ENCODE measurements at places on chromosomes 1 and 21. TPM values are rescaled to one million over a fixed set of nuclear protein-coding genes. Genes with fewer than 3 reads are reported as not detected.

Gene RGS18
- 0.36 TPM for total RNA-seq

Gene GIPC2
- total RNA-seq = 0.36 TPM

Gene HAX1
- 149 TPM for total RNA-seq

Gene KCNH1
- 41.3 TPM for total RNA-seq

Gene RUNX3
- total RNA-seq = 1.8 TPM

Gene ADAMTS5
- 39.1 TPM for total RNA-seq

Gene SH3D21
- total RNA-seq = 1.8 TPM

Gene FCAMR
- not detected for total RNA-seq

Gene PPFIA4
- 8.0 TPM for total RNA-seq

Gene ACTL8
- not detected for total RNA-seq

Gene TMEM125
- not detected for total RNA-seq

- peak; percentile 98 for DNase-seq
These were observed 42.3 kb upstream of the NFASC start for GRCh38 chr1:204828352-204828850.

- no peak for DNase-seq
These were observed 528.9 kb downstream of the OMA1 start for GRCh38 chr1:58017641-58018040.

DNA sequence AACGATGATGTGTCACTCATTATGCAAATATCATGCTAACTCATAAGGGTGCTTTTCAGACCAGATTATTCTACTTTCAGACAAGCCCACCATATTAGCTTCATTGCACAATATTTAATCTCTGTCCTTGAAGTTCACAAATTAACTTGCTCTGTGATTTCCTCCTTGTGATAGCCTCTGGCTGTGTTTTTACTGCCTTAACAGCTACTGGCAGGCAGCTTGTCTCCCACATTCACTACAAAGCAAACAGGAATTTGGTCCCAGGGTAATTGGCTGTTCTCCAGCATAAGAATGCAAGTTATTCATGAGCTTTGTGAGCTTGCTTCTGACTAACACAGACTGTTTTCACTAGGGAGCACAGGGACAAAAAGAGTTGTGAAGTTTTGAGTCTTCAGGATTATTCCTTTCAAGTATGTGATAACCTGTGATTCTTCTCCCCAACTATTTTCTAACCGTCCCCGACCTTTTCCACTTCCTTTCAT is 87.9 kb upstream of the HMCN1 start:
- peak; percentile 92 for DNase-seq

- DNase-seq = peak; percentile 68
These were observed 6.1 kb downstream of the TFF3 start for GRCh38 chr21:42308914-42309752.

DNA sequence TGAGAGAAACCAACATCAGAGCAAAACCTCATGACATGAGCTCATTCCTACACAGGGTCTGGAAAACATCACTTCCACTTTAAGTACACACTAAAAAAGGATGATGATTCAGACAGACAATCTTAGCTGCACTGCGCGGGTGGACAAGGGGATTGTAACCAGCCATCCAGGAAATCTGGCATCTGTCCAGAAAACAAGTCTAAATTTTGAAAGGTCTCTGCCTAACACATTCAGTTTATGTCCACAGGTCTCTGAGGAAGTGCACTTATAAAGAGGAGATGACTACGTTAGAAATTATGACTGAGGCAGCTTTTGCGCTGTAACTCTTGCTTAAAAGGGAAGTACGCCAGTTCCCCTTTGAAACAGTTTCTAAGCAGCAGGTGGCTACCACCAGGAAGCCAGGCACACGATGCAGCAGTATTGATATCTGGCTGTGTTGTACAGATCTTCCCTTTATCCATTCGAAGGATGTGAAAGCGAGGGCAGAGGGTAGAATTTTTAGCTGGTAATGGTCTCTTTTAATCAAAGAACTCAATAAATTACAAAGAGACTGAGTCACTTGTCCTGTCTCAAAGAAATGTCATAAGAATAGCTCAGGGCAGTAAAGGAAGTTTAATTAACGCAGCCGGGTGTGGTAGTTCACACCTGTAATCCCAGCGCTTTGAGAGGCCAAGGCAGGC is 128.0 kb downstream of the SETD4 start:
- peak; percentile 77 for DNase-seq

GRCh38 chr1:5973771-5974170 is 18.5 kb downstream of the NPHP4 start:
- peak; percentile 62 for DNase-seq

GRCh38 chr1:152170287-152170905 is 11.4 kb upstream of the RPTN start:
- no peak for DNase-seq

- DNase-seq = no peak
These were observed 63.5 kb downstream of the TCP10L start for GRCh38 chr21:32521736-32522355.

GRCh38 chr1:211714154-211714553 is 38.7 kb upstream of the NEK2 start:
- no peak for DNase-seq

- no peak for DNase-seq
These were observed 272.7 kb downstream of the TRABD2B start for GRCh38 chr1:47724432-47724999.

- no peak for DNase-seq
These were observed 16.3 kb upstream of the H3-3A start for GRCh38 chr1:226046240-226046639.

DNA sequence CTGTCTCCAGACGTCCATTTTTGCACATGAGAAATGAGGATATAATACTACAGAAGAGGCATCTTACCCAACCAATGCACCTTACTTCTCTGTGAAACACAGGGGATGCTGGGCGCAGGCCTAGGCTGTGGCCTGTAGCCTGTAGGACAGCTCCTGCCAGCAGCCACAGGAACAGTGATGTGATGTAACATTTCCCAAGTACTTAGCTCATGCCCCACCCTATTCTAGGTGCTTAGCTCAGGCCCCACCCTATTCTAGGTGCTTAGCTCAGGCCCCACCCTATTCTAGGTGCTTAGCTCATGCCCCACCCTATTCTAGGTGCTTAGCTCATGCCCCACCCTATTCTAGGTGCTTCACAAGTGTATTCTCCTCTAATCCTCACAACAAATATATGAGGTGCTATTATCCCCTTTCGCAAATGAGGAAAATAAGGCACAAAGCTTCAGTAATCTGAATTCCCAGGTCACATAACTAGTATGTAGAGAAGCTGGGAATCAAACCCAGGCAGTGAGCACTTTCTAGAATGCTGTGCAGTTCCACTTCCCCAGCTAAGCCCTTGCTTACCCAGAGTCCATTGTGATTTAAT is 4.6 kb upstream of the NAXE start:
- DNase-seq = no peak

DNA sequence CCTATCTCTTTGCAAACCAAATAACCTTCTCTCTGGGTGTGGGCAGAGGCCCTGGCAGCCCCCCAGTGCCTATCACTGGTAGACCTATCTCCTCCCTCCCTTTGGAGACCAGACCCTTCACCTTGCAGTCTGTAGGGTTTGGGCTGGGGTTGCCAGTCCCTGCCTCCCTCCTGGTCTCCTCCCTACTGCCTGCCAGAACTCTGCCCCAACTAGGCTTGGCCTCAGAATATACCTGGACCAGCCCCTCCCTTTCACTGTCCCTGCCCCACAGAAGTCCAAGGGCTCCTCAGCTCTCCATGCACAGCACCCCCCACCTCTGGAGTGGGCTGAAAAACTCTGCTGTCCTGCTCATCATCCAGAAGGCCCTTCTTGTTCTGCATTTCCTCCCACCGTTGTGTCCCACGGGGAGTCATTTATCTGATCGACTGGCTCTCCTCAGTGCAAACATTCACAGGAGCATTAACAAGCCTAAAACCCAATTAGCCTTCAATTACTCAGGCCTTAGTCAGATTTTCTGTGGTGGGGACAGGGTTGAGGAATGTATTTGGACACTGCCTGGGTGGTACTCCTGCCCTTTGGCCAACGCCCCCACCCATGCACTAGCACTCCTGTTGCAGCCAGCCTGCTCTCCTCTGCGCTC is 27.7 kb upstream of the DMBX1 start:
- DNase-seq = peak; percentile 69

DNA sequence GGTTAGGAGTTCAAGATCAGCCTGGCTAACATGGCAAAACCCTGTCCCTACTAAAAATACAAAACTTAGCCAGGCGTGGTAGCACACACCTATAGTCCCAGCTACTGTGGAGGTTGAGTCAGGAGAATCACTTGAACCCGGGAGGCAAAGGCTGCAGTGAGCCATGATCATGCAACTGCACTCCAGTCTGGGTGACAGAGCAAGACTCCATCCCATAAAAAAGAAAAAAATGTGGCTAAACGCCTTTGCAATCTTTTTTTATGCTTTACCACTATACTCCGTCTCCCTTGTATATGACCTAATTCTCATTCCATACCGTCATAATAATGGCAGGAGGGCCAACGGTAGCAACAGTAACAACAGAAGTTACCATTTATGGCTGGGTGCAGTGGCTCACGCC is 109.5 kb downstream of the ASH1L start:
- DNase-seq = no peak

DNA sequence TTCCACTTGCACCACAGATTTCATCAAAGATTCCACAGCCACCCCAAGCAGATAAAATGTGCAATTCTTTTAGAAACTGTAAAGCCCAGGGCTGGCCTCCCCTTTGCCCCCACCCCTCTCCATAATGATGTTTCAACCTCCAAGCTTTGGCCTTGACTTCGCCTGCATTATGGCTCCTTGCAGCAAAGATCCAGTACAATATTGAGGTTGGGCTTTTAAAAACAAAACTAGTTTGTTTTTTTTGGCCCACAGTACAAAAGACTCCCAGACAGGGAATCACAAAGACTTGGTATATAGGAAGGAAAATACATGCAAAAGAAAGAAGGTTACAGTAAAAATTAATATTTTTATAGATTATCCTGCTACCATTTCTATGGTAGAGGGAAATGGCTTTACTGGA is 356.5 kb upstream of the PTBP2 start:
- DNase-seq = no peak

DNA sequence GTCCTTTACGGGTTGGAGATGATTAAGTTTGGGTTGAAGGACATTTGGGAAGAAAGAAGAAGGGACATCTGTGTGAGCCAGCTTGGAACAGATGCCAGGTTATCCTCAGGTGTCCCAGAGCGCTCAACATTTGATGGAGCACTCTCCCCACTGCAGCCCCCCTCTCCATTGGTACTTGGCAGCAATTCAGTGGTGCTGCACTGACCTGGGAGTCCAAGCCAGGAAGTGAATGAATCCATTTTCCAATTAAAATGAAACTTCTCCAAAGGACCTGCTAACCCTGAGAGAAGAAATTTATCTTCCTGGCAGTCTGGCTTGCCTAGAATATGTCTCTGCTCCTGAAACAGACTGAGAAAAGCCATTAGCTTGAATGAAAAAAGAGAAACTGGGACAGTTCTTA is 67.1 kb downstream of the FGGY start:
- DNase-seq = no peak

DNA sequence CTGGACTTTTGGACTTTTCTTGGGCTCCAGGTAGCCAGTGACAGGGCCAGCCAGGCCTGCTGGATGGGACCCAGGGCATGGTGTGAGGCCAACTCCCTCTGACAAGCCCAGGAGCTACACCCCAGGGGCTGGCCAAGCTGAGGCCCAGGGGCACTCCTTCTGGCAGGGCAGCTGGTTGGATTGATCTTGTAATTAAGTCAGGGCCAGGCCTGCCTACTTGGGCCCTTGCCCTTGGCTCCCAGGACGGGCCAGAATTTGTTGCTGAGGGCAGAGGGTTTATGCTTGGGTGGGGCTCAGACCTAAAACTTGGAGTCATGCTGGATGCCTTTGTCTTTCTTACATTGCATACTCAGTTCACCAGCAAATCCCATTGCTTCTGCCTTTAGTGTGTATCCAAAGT is 20.7 kb downstream of the KCNA2 start:
- no peak for DNase-seq

DNA sequence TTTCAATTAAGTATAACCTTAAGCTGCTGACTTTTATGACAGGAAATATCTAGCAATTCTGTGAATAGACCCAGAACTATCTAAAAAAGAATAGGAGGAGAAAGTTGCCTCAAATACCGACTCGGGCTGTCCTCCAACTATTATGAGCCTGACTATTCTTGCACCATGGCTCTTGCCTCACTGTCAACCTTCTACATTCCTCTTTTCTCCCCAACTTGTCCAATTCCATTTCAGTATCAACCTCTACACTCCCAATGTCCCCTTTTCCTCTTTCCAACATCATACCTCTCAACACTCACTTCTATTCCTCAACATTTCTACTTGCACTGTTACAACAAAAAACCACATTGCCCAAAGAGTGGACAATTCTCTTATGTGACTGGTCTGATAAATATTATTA is 2.3 kb downstream of the ZZZ3 start:
- no peak for DNase-seq

DNA sequence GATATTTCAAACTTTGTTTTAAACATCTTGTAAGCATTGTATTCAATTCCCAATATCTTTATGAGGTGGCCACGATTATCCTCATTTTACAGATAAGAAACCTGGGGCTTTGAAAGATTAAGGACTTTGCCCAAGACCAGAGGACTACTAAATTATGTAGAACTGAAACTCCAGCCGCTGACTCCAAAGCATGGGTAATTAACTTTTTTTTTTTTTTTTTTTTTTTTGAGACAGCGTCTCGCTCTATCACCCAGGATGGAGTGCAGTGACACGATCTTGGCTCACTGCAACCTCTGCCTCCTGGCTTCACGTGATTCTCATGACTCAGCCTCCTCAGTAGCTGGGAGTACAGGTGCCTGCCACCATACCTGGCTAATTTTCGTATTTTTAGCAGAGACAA is 68.7 kb downstream of the ALG14 start:
- no peak for DNase-seq

DNA sequence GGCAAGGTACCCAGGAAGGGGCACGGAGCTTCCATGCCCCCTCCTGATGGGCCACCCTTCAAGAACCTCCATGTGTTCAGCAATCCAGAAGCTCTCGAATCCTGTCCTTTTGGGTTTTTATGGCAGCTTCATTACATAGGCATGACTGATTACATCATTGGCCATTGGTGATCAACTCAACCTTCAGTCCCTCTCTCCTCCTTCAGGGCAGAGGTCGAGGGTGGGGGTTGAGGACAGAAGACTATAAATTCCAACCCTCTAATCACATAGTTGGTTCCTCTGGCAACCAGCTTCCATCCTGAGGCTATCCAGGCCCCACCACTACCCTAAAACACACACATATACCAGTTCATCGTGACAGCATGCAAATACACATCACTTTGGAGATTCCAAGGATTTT is 135.7 kb downstream of the ZNF281 start:
- no peak for DNase-seq

DNA sequence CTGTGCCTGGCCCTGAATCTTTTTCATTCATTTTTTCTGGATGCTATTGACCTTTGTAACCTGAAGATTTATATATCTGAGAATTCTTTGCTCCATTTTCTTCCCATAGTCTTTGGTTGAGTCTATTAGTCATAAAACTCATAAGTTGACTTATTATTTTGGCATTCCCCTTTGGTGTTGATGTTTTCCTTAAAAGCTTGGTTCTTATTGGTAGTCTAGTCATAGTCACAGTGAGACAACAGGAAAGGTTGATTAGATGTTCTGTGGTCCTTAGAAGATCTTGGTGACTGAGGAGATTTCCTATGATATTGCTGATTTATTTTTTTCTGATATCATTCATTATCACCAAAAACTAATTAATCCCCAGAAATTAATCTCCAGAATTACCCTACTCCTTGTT is 86.2 kb downstream of the PTPRC start:
- no peak for DNase-seq

- DNase-seq = no peak
These were observed 10.0 kb downstream of the GJA8 start for GRCh38 chr1:147912553-147912952.
